ENCODE measurements at places on chromosomes 7 and 10.
A peak's percentile ranks its signal among the peaks of the same experiment; 100 is the strongest.

DNA sequence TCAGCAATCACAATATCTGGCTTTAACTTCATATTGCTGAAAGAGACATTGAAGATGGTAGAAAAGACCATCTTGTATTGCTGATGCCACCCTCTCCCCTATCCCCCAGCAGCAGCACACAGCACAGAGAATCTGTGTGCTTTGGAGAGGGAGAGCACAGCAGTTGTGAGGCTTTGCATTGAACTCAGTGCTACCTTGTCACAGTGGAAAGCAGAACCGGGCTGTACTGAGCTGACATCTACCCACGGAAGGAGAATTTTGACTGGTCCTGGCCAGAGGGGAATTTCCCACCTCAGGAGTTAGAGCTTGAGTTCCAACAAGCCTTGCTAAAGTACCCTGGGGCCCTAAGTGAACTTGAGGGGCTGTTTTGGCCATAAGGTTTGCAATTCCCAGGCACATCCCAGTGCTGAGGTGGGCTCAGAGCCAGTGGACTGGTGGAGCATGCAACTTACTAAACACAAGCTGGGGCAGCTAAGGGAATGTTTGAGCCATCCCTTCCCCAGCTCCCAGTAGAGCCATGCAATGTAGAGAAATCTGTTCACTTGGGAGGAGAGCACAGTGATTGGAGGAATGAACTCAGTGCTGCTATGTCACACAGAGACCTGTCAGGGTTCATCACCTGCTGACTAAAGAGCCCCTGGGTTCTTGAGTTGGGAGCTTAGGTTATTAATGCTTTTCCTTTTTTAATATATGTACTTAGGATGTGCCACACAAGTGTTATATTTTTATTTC lies 62.1 kb downstream of the OR13A1 start:
- DNase-seq: no peak

DNA sequence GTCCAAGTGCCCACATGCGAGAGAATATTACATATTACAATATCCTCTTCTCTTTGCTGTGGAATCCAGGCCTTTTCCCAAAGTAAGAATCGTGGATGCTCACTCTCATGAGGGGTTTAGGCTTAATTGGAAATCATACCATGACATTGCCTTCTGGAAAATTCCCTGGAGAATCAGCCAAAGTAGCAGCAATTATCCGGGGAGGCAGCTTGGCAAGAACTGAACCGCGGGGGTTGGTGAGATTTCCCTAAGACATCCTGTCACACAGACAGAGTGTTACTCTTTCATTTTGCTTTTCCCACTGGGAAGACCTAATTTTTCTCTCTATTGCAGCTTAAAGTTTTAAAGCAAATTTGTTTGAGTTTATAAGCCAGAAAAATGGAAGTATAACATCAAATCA lies 463.6 kb upstream of the DPP6 start:
- no peak for DNase-seq

- no peak for DNase-seq
These were observed 240.6 kb downstream of the VTI1A start for GRCh38 chr10:112687647-112688046.

GRCh38 chr7:25503306-25503705 lies 275.0 kb upstream of the NPVF start:
- no peak for DNase-seq

- DNase-seq: no peak
These were observed 57.5 kb upstream of the ZNF32 start for GRCh38 chr10:43706166-43706565.

DNA sequence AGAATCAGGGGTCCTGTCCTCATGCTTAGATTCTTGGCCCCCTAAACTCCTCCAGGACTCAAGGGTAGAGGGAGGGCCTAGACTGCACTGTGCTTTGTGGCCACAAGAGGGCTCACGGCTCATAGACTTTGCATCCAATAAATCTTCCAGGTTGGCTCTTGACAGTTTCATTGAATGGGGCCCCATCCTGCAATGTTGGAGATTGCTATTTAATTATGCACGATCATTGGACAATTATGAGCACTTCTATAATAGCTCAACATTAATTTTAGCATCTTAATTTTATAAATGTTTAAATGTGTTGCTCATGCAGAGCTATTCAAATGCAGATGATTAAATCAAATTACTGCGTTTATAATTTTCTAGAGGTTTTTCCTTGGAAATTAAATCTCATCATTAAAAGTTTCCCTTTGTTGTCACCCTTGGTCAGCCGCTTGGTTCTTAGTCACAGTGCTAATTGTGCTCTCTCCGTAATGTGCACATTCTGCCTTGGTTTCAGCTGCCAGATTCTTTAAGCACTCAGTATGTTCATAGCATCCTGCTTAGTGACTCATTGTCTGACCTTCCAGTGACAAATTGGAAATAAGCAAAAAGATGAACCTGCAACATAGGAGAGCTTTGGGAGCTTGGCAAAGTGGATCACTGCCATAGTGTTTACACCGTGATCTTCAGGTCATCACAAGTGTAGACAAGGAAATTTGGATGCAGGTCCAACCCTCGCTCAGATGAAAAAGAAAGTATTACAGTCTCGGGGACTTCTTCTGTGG lies 33.4 kb upstream of the PLPP4 start:
- peak; percentile 42 for DNase-seq

GRCh38 chr7:129896568-129897382 lies 56.0 kb downstream of the UBE2H start:
- no peak for DNase-seq

DNA sequence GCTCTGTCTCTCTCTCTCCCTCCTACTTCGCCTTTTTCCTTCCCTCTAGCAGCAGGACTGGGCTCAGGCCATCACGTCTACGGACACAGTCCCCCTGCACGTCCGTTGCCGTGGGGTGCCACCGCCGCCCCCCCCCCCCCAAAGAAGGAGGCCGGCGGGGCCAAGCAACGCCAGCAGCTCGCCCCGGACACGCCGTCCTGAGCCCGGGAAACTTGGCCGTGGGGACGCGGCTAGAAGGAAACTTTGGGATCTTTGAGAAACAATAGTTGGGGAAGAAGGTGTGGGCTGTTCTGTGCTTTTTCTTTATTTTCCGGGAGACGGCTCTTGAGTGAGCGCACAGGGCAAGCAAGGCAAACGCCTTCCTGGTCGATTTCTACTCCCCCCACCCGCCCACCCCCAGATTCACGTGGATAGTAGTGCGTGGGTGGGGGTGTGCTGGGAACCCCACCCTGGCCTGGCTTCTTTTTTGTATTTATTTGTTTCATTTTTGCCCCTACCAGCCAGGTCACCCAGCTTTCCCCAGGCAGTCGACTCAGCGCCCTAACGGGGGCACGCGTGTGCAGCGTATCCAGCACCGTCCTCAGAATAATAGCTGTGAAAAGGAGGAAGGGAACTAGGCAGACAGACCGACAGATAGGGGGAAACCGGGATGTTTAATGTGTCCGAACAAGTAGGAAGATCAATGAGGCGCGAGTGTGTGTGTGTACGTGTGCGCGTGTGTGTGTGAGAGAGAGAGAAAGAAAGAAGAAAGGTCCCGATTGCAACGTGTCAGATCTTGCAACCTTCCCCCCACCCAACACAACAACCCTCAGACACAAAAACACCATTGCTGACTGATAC lies 1.4 kb downstream of the MXI1 start:
- no peak for DNase-seq

GRCh38 chr7:17166824-17167379 lies 131.6 kb upstream of the AHR start:
- no peak for DNase-seq

GRCh38 chr10:74072503-74072902 lies 74.6 kb downstream of the VCL start:
- DNase-seq: peak; percentile 28

DNA sequence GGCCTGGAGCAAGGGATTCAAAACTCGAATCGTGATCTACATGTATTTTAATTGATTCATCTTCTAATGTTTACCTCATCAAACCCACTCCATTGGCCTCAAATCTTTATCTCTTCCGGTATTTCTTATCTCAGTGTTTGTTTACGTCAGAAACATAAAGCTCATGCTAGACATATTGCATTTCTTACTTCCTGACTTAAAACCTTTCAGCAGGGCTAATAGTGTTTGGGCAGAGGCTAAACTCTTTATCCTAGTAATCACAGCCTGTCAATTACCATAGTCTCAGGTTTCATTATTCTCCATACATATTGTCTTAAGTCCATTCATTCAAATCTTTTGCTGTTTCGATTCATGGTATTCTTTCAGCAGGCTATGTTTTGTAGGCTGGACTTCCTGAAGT lies 81.3 kb upstream of the AGR3 start:
- no peak for DNase-seq

- peak; percentile 15 for DNase-seq
These were observed 24.0 kb upstream of the NPS start for GRCh38 chr10:127524908-127525665.
